ENCODE measurements at places on chromosomes 7 and 10. TPM values are rescaled to one million over a fixed set of nuclear protein-coding genes. Genes with fewer than 3 reads are reported as not detected.

Gene RBP4
- total RNA-seq = 0.72 TPM

Gene AKR1B1
- 96.0 TPM for total RNA-seq

Gene CPEB3
- total RNA-seq = 2.3 TPM

Gene TUBAL3
- not detected for total RNA-seq

Gene ANKRD1
- 61.8 TPM for total RNA-seq

Gene VPS37D
- 15.6 TPM for total RNA-seq

Gene WDFY4
- total RNA-seq = 0.07 TPM

Gene OR2A5
- total RNA-seq = not detected

DNA sequence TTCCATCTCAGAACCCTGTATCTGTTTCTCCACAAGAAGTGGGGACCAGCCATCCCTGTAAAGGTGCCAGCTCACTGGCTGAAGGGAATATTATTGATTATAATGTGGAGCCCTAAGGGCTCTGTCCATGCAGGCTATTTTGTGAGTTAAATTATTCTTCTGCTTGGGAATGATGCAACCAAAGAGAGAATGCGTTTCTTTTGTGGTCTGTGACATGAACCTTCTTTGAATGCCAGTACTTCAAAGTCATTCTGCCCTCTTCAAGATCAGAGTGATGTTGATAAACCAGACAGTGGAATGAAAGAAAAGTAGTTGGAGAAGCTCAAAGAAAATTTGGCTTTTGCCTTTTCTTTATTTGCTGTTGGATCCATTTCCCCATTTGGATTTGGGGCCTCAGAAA, 995.2 kb downstream of the KCNMA1 start:
- H3K27ac ChIP-seq = no peak overlapping the region
- H3K27me3 ChIP-seq = peaks cover 4% of the 10 kb centered on the region
- H3K4me3 ChIP-seq = no peak overlapping the region
- no peaks in the 10 kb centered on the region for H3K36me3 ChIP-seq

DNA sequence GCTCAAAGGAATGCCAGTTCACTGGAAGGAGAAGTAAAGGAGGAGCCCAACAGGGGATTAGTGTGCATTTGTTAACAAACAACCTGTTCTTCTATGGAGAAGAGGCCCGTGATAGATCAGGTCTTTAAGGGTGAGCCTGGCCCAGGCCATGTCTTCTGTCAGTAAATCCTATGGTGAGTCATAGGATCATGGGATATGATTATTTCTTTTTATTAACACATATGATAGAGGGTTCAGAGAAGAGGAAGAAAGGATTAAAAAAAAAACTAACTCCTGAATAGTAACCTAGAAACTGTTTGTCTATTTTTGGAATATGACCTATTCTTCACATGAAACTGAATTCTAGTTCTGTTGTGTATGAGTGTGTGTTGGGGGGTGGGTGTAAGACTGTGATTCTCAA, 70.4 kb downstream of the GPR158 start:
- H3K36me3 ChIP-seq = no peaks in the 10 kb centered on the region
- no peaks in the 10 kb centered on the region for H3K4me1 ChIP-seq
- DNase-seq = no peak
- no peaks in the 10 kb centered on the region for H3K27me3 ChIP-seq
- no peak overlapping the region for H3K27ac ChIP-seq
- H3K4me3 ChIP-seq = no peak overlapping the region

DNA sequence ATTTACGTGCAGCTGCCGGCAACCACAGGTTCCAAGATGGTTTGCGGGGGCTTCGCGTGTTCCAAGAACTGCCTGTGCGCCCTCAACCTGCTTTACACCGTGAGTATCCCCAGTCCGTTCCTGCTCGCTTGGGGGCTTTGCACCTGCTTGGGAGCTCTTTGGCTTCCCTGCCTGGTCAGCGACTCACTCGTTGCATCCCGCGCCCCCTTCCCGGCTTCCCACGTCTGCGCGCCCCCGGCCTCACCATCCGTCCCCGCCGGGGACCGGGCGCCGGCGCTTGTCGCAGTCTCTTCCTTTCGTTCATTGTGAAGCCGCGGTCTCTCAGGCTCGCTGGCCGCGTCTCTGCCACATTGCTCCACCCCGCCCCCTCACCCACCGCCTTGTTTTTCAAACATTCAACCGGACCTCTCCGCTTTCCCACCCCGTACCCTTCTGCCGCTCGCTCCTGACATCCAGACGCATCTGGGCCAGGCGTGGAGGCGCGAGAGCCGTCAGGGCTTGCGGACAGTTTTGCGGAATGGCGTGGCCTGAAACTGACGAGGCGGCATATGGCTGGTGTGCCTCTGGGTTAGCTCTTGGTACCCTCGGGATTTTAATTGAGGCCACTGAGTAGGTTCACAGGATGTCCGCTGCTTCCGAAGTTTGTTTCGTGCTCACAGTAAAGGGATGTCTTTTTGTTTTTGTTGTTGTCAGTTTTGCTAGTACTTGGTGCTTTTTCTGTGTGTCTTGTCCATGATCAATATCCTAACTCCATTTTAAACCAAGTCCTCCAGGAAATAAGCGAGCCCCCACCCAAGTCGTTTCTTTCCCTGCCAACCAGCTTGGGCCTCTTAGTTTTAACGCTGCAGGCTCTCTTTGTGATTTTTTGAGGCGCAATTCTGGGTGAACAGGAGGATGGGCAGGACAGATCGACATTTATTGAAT, 639 bp downstream of the TSPAN13 start:
- peak overlapping the region; percentile 95 for H3K27ac ChIP-seq
- DNase-seq = peak; percentile 52
- H3K4me3 ChIP-seq = peak overlapping the region; percentile 88
- no peaks in the 10 kb centered on the region for H3K27me3 ChIP-seq

GRCh38 chr10:96910488-96911395, 78.6 kb downstream of the LCOR start:
- no peak for DNase-seq
- no peak overlapping the region for H3K4me3 ChIP-seq
- H3K36me3 ChIP-seq = peaks cover 30% of the 10 kb centered on the region
- H3K27ac ChIP-seq = no peak overlapping the region
- no peaks in the 10 kb centered on the region for H3K27me3 ChIP-seq

DNA sequence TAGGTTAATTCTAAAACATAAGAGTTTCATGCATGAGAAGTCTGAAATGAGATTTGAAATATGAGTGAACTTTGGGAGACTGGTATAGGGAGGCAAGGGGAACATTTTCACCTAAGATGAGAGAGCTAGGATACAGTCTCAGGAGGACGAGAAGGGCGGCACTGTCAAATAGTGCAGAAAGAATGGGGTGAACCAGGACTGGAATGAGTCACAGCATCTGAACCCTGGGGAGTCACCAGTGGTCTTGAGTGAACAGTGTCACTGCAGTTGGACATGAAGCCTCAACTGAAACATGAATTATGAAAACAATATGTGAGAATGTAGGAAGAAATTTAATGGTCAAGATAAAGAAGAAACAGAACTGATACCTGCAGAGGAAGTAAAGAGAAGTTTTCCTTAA, 33.8 kb downstream of the GNG11 start:
- H3K27me3 ChIP-seq = no peaks in the 10 kb centered on the region
- H3K4me3 ChIP-seq = no peak overlapping the region
- no peak overlapping the region for H3K27ac ChIP-seq
- no peaks in the 10 kb centered on the region for H3K4me1 ChIP-seq
- H3K36me3 ChIP-seq = no peaks in the 10 kb centered on the region

GRCh38 chr10:85593226-85593772, 773.3 kb downstream of the GRID1 start:
- no peak overlapping the region for H3K27ac ChIP-seq
- no peaks in the 10 kb centered on the region for H3K36me3 ChIP-seq
- H3K4me3 ChIP-seq = no peak overlapping the region
- H3K27me3 ChIP-seq = peaks cover 41% of the 10 kb centered on the region
- DNase-seq = no peak

DNA sequence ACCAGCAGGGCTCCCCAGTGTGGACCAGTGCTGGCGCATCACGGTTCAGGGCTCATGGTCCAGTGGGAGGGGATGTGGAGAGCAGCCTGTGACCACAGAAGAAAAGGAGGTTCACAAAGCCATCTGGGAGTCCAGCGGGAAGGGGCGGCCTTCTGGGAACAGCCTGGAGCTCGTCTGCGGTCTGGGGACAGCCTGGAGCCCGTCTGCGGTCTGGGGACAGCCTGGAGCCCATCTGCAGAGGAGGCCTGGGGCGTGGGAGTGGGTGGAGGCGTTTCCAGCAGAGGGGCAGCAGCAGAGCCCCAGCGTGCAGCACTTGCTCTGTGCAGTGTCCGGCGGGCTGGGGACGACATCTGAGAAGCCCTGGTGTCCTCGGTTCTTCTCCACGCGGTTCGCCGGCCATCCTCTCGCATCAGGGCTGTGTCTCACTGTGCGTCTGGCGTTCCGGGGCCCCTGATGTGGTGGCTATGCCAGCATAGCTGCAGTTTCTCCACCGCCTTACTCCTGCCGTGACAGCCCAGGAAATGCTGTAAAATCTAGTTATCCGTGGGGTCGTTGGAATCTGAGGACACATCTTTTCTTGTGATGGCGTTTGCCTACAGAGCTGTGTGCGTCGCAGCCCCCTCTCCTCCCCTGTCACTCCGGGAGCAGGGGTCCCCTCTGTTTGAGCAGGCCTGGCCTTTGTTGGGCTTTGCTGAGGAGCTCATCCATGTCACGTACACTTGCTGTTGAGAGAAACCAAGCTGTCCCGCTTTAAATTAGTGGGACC, 104.6 kb downstream of the INPP5A start:
- H3K36me3 ChIP-seq = peaks cover 2% of the 10 kb centered on the region
- no peak for DNase-seq
- no peak overlapping the region for H3K27ac ChIP-seq
- H3K4me3 ChIP-seq = no peak overlapping the region
- no peaks in the 10 kb centered on the region for H3K27me3 ChIP-seq

DNA sequence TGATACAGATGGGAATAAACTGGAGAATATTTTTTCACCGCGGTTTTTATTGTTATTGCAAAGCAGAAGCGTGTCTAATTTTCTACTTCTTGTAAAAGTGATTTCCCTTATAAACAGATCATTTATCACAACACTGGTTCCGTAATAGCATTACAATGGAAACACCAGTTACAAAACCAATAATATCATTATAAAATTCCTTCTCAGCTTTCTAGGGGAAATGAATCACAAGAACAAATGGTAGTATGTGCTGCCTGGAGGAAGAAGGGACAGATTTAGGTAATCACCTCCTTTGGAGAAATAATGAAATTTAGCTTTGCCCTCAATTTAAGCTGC, 2.4 kb upstream of the CCDC6 start:
- H3K27ac ChIP-seq = peak overlapping the region; percentile 99
- H3K4me3 ChIP-seq = peak overlapping the region; percentile 94
- H3K27me3 ChIP-seq = no peaks in the 10 kb centered on the region
- DNase-seq = no peak

DNA sequence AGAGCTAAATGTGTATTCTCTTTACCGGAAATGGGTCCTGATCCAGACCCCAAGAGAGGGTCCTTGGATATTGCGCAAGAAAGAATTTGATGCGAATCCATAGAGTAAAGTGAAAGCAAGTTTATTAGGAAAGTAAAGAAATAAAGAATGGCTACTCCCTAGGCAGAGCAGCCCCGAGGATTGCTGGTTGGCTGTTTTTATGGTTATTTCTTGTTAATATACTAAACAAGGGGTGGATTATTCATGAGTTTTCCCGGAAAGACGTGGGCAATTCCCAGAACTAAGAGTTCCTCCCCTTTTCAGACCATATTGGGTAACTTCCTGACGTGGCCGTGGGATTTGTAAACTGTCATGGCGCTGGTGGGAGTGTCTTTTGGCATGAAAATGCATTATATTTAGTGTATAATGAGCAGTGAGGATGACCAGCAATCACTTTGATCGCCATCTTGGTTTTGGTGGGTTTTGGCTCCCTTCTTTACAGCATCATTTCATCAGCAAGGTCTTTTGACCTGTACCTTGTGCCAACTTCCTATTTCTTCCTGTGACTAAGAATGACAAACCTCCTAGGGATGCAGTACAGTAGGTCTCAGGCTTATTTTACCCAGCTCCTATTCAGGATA, 60.4 kb downstream of the ARL4A start:
- DNase-seq = no peak
- H3K4me1 ChIP-seq = no peaks in the 10 kb centered on the region
- H3K27ac ChIP-seq = no peak overlapping the region
- no peaks in the 10 kb centered on the region for H3K27me3 ChIP-seq

GRCh38 chr10:59177031-59177797, 771 bp downstream of the PHYHIPL start:
- H3K27me3 ChIP-seq = peaks cover 35% of the 10 kb centered on the region
- no peaks in the 10 kb centered on the region for H3K36me3 ChIP-seq
- H3K4me3 ChIP-seq = peak overlapping the region; percentile 79
- H3K27ac ChIP-seq = peak overlapping the region; percentile 69
- H3K4me1 ChIP-seq = peaks cover 10% of the 10 kb centered on the region
- DNase-seq = peak; percentile 22

DNA sequence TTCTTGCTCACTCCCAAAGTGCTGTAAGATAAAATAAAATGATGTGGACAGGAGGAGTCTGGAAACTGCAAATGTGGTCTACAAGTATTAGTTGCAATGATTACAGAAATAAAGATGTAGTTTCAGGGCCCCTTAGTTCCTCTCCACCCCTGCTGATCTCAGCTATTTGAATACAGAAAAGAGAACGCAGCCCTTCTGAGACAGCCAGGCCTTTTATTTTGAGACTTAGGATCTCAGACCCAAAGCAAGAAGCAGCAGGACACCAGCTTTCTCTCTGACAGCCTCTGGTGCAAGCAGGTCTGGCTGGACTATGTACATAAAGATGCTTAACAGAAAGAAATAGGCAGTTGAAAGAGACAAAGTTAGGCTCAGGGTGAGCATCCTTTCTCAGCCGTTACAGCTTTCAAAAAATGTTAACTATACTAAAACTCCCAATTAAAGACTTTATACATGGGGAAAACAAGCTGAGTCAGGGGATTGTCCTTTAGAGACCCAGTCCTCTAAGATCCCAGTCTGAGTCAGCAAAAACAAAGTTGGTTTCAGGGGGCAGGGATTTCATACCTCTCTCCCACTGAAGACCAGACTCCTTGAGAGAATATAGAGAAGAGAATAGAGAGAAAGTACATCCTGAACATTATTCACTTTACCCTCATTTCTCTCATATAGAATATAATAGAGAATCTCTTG, 220.4 kb downstream of the TMEM178B start:
- no peak overlapping the region for H3K27ac ChIP-seq
- DNase-seq = no peak
- H3K36me3 ChIP-seq = no peaks in the 10 kb centered on the region
- H3K4me1 ChIP-seq = peaks cover 3% of the 10 kb centered on the region

DNA sequence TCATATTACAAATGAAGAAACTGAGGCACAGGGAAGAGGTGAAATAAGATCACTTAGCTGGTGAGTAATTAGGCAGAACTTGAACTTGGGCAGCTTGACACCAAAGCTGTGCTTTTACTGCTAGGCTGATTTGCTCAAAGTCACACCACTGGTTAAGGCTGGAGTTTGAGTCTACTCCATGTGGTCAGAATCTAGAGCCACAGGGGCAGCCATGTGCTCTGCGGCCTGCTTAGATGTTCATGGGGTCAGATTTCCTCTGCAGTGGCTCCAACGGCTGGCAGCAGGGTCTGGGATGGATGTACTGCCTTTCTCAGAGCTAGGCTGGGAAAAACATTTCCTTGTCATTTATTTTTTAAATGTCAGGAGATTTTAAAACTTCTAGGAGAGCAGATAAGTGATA, 417.5 kb downstream of the KCNMA1 start:
- H3K4me3 ChIP-seq = no peak overlapping the region
- H3K27me3 ChIP-seq = peaks cover 27% of the 10 kb centered on the region
- no peak overlapping the region for H3K27ac ChIP-seq
- no peak for DNase-seq
- H3K36me3 ChIP-seq = no peaks in the 10 kb centered on the region
- H3K4me1 ChIP-seq = peaks cover 2% of the 10 kb centered on the region

GRCh38 chr7:84245835-84246234, 51.2 kb upstream of the SEMA3A start:
- H3K27me3 ChIP-seq = no peaks in the 10 kb centered on the region
- peaks cover 3% of the 10 kb centered on the region for H3K36me3 ChIP-seq
- peaks cover 3% of the 10 kb centered on the region for H3K4me1 ChIP-seq
- H3K4me3 ChIP-seq = no peak overlapping the region

GRCh38 chr10:32055478-32056135, 618 bp downstream of the KIF5B start:
- DNase-seq = peak; percentile 56
- H3K4me1 ChIP-seq = peaks cover 56% of the 10 kb centered on the region
- peak overlapping the region; percentile 99 for H3K27ac ChIP-seq
- no peaks in the 10 kb centered on the region for H3K36me3 ChIP-seq
